ENCODE measurements at places on chromosomes 2 and 18.

GRCh38 chr2:70161069-70161534 lies 29.7 kb downstream of the C2orf42 start:
- DNase-seq = no peak

DNA sequence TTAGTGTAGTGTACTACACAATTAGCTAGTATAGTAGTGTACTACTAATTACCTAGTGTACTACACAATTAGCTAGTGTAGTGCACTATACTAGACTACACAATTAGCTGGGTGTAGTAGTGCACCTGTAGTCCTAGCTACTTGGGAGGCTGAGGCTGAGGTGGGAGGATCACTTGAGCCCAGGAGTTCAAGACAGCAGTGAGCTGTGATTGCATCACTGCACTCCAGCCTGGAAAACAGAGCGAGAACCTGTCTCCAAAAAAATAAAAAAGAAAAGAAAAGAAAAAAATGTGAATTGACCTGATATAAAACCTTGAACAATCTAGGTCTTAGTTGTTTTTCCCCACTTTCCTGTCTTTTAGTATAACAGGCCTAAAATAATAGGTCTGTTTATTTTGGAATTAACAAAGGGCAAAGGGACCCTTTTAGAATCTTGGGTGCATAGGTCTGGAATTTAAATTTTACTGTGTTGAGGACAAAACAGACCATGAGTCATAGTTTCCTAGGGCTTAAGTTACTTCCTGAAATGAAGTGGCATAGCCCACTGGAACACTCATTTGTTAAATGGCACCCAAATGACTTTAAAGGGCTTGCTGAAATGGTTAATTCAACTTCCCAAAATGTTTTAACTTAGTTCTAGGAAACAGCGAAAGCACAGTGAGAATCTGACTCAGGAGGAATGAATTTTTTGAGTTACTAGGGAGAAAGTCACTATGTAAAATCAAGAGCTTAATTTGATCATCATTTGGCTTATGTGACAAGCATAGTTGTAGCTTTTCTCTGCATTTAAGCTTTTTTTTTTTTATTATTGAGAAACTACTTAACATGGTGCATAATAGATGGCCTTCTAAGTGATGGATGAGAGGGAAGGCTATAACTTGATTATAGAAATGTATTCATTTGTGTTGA lies 50.7 kb upstream of the ARL5A start:
- DNase-seq = no peak

- DNase-seq = no peak
These were observed 7.0 kb downstream of the CTIF start for GRCh38 chr18:48545757-48546321.

DNA sequence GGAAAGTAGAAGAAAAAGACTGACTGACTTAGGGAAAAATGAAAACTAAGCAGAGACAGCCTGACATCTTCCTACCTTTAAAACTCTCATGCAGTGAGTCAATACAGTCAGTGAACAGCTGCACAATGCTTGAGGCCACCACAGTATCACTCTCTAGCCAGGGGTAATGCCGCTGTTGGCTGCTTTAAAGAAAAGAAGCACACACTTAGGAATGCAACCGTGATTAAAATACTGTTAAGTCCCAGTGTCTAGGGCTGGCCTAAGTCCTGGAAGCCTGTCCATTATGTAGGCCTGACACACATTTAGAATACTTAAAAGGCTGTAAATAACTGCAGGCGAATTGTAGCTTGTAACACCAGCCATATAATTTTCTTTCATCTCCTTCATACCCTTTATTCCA lies 50.7 kb downstream of the SIGLEC15 start:
- DNase-seq = no peak

- peak; percentile 23 for DNase-seq
These were observed 17.6 kb downstream of the MYL12B start for GRCh38 chr18:3279201-3280185.

DNA sequence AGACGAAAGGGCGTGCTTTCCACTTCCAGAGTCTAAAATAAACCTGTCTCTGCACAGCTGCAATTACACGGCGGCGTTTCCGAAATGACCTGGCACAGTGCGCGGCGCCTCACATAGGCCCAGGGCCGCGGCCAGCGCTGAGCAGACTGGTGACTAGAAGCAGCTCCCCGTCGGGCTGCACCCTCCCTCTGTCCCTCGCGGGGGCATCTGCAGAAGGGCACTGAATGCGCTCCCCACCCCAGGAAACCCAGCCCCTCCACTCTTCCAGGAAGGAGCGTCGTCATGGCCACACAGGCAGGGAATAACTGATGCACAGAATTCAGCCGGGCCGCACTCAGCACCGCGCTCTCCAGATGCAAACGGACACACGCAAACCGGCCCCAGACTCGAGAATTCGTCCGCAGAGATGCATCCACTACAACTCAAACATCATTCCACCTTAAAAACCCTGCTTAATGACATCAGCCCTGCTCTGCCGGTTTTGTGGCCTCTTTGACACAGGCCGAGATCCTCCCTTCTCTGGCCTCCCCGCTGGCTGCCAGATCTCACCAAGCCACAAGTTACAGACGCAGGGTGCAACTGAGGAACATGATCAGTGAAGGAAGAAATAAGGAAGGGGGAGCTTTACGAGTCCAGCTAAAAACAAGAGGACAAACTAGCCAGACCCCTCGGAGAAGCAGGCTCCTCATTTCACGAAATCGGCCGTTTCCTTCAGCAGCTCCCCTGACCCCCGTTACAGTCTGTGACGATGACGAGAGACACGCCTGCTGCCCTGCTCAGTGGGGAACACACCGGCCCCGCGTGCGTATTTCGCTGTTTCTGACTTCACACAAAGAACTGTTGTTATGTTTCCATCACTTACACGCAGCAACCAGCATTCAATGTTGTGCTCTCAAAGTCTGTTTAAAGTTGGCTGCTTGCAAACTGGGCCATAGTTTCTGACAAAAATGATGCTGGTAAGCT lies 40.2 kb downstream of the MBP start:
- DNase-seq = no peak

GRCh38 chr18:69961718-69962117 lies 14.0 kb upstream of the CD226 start:
- DNase-seq = no peak
